ENCODE measurements at places on chromosomes 3 and 15.

GRCh38 chr3:55826731-55827496 lies 339.8 kb upstream of the WNT5A start:
- no peak for DNase-seq

DNA sequence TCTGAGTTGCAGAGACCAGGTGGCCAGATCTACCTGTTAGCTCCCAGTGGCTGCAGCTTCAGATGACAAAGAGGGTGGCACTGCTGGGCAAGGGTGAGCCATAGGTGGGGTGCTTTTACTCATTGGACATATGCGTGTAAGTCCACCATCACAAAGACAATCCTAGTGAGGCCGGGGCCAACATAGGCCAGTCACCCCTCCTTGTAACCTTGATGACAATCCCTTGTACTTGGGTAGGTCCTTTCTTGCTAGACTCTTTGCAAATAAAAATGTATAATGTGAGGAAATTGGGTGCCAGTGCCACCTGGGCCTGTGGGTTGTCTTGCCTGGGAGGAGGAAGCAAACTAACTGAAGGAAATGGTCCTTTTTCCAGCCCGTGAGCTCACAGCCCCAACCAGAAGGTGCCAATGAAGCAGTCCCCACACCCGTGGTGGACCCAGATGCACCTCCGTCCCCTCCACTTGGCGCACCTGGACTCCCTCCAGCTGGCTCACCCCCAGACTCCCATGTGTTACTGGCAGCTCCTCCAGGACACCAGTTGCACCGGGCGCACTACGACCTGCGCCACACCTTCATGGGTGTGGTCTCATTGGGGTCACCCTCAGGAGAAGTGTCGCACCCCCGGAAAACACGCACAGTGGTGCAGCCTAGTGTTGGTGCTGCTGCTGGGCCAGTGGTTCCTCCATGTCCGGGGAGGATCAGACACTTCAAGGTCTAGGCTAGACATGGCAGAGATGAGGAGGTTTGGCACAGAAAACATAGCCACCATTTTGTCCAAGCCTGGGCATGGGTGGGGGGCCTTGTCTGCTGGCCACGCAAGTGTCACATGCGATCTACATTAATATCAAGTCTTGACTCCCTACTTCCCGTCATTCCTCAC lies 7.6 kb downstream of the AHSG start:
- no peak for DNase-seq

DNA sequence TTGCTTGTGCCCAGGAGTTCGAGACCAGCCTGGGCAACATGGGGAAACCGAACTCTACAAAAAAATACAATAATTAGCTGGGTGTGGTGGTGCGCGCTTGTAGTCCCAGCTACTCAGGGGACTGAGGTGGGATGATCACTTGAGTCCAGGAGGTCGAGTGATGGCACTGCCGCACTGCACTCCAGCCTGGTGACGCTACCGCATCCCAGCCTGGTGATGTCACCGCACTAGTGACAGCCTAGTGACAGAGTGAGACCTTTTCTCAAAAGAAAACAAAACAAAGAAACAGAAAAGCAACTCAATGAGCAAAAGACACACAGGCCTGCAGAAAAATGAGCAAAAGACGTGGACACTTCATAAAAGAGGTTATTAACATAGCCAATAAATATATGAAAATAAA lies 19.9 kb upstream of the SYNM start:
- DNase-seq = no peak

GRCh38 chr15:82304778-82305090 lies 42.1 kb downstream of the SAXO2 start:
- peak; percentile 7 for DNase-seq

- no peak for DNase-seq
These were observed 171.4 kb upstream of the ALCAM start for GRCh38 chr3:105195260-105195659.
